Spleen (tissue), 13 donors: ENCODE measurements at places on chromosomes 1 and 21. TPM values are rescaled to one million over a fixed set of nuclear protein-coding genes. Genes with fewer than 3 reads are reported as not detected.

Gene DEPDC1
- 1.4 TPM for total RNA-seq

Gene IL23R
- 0.68 TPM for total RNA-seq

Gene PPFIA4
- 12.0 TPM for total RNA-seq

Gene LEPROT
- 78.5 TPM for total RNA-seq

Gene CFAP74
- total RNA-seq, result 0.32 TPM

DNA sequence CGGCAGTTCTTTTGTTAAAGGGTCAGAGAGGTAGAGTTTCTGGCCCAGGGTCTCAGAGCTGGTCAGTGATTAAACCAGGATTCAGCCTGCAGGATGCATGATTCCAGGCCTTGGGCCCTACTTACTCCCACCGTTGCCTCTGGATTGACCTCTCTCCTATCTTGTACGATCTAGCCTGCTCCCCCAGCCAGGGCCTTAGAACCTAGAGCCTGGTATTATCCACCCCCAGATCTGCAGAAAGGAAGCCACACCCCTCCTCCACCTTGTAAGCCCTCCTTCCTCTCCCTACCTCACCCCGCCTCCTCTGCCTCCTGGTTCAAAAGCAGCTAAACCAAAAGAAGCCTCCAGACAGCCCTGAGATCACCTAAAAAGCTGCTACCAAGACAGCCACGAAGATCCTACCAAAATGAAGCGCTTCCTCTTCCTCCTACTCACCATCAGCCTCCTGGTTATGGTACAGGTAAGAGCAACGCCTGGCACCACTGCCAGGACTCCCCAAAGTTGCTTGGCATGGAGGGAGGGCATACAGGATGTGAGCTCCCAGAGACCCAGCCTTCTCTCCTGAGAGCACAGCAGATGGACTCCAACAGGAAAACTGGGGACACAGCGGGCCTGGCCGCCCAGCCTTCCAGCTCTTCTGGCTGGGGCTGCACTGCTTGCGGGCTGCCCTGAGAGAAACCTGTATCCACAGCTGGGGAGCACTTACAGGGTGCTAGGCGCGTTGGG lies at the start of gene CD52:
Gene CD52 (plus strand): TSS at position 347 of the 726 bp plus-strand sequence. CDS start 60 bp downstream, at position 407.
- peak; percentile 87 for DNase-seq

DNA sequence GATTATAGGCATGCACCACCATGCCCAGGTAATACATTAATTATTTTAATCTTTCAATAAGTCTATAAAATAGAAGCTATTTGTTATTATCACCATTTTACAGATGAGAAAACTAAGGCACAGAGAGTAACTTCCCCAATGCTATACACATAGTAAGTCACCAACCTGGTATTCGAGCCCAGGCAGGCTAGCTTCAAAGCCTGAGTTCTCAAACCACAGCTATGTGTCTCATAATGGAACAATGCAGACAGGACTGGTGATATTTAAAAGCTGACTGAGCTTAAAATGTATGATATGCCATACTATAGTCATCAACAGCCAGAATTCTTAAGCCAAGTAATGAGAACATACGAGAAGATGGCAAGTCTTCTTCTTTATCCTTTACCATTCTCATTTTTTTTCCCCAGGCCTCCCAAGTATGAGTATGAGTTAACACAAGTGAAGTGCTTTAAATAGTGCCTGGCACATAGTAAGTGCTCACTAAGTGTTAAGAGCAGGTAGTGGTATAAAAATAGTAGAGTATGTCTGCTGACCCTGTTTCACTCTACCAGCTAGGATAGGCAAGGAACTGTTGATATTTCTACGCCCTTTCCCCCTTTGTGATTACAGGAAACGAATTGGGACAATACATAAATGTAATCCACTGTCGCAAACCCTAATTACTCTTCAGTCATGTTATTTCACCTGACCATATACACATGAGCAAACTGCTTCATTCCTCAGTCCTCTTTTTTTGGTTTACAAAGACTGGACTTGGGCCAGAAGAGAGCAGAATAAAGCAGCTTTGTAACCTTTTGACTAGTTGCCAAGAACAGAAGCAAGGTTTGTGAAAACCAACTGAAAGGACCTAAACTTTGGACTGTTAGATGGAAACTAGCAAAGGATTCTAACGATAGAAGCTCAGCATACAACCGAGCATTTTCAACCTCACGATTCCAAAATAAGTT lies 9.5 kb downstream of the EYA3 start:
- DNase-seq, result no peak

- DNase-seq, result peak; percentile 6
Observed at GRCh38 chr1:94120570-94120901, 412 bp downstream of the ABCA4 start.

- DNase-seq, result peak; percentile 84
Observed at GRCh38 chr1:23810818-23811540, 10.4 kb upstream of the GALE start.

DNA sequence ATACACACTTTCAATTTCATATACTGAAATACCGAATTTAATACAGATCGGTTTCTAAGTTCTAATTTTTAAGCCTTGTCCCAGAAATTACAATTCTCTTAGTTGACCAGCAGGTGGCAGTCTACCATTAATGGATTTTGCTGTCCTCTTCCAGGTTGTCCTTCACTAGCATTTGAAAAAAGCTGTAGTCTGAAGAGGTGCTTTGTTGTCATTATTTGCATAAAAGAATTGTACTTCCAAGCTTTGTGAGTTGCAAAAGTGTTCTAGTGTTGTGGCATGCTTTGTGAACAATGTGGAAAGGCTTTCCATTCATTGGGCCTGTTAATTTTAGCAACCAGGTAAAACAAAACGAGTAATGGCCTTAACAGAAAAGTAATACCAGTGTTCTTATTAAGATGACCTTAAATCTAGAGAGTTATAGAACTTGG lies 193.6 kb downstream of the RPS6KC1 start:
- DNase-seq, result no peak

- DNase-seq, result no peak
Observed at GRCh38 chr1:74780594-74780993, 47.6 kb downstream of the TYW3 start.

DNA sequence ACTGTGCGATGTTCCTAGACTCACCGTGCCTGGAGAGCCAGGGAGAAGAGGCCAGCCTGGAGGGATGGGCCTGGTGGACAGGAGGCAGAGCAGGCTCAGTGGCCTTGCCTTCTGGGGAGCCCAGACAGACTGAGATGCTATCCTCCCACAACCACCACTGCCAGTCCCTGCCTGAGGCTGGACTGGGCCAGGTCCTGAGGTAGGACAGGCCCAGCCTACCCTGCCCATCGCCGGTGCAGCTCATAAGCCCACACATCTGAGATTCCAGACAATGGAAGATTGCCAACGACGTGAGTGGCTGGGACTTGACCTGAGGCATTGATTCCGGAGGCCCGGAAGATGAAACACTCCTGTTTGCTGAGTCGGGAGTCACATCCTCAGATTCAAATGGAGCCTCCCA lies 5.8 kb downstream of the CLEC20A start:
- no peak for DNase-seq

GRCh38 chr1:237093691-237094090 lies 51.7 kb downstream of the RYR2 start:
- DNase-seq, result no peak

DNA sequence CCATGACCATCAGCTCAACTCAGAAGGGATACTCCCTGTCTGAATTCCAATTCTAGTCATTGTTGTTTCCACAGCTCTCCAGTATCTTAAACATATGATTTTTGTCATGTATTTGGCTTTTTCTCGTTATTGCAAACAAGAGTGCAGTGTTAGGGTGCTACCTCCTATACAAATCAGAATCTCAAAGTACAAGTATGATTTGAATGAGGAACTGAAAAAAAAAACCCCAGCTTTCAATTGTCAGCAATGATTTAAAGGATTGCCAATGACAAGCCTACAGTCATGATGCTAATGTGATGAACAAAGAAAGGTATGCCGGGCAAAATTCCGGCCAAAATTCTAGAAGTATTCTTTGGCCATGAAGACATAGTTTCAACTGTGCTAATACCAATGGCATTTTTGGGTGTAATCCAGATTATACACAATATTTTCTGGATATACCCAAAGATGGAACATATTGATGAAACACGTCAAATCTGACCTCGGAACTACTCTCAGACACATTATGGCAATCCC lies 14.9 kb downstream of the TMEM35B start:
- no peak for DNase-seq

- no peak for DNase-seq
Observed at GRCh38 chr1:244236101-244236500, 185.0 kb downstream of the ZBTB18 start.

DNA sequence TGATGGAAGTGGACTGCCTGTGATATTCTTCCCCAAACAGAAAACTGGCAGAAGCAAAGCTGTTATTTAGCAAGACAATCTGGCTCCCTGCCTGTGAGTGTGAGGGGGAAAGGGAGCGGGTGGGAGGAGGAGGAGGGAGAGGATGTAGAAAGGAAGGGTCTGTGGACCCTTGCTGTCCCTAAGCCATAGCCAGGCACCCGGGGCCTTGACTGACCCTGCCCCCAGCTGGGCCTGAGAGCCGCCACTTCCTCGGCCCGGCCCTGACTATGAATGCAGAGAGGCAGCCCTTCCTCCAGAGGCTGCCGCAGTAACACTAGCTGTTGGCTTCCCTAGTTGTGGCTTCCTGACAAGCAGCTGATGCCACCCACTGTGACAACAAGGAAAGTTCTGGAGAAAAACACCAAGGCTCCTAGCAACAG lies 13.9 kb downstream of the PLA2G2F start:
- DNase-seq, result no peak

DNA sequence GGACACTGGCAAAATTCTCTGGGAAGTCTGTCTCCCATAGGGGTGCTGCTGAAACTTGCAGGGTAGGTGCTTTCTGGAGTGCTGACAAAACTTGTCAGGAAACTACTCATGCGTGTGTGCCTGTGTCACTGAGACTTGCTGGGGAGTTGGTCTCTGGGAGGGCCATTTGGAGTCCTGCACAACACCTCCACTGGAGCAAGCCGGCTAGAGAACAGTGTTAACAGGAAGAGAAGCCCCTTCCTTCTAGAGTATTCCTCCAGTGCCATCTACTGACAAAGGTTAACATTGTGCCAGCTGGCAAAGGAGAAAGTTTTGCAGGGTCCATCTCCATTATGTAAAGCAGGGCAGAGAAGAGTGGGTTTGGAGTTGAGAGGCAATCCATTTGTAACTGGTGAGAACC lies 30.0 kb downstream of the ZMYM4 start:
- DNase-seq, result no peak

GRCh38 chr1:241848686-241849344 lies 811 bp downstream of the EXO1 start:
- no peak for DNase-seq

- no peak for DNase-seq
Observed at GRCh38 chr1:238029126-238029525, 138.4 kb upstream of the ZP4 start.

DNA sequence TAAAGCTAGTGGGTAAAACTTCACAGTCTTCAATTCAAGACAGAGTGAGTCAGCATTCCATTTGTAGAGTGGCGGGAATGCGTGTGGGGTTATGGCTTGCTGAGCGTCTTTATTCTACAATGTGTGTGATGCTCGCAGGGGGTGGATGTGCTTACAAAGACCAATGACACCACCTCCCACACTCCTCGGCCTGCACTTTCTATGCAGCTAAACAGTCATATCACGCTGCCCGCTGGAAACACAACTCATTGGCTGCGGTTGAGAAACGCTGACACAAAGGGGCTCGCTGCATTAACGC lies 298.5 kb downstream of the PCP4 start:
- DNase-seq, result no peak

DNA sequence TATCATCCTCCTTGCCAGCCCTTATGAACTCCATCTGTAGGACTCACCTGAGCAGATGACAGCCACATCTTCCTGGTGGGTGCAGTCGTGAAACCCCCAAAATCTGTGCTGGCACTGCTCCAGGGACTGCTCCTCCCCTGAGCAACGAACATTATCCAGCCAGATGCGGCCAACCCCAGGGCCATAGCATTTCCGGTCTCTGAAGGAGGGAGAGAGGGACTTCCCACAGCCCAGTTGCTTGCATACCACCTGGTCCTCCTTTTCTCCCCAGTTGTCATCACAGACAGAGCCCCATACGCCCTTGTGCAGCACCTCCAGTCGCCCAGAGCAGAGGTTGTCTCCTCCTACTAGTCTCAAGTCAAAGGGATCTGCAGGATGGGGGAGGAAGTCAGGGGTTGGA lies 8.5 kb downstream of the CD5L start:
- DNase-seq, result no peak

- DNase-seq, result peak; percentile 52
Observed at GRCh38 chr1:227949954-227950734, 2.4 kb upstream of the WNT9A start.
